ENCODE measurements at places on chromosomes 12 and 14.
A peak's percentile ranks its signal among the peaks of the same experiment; 100 is the strongest.

DNA sequence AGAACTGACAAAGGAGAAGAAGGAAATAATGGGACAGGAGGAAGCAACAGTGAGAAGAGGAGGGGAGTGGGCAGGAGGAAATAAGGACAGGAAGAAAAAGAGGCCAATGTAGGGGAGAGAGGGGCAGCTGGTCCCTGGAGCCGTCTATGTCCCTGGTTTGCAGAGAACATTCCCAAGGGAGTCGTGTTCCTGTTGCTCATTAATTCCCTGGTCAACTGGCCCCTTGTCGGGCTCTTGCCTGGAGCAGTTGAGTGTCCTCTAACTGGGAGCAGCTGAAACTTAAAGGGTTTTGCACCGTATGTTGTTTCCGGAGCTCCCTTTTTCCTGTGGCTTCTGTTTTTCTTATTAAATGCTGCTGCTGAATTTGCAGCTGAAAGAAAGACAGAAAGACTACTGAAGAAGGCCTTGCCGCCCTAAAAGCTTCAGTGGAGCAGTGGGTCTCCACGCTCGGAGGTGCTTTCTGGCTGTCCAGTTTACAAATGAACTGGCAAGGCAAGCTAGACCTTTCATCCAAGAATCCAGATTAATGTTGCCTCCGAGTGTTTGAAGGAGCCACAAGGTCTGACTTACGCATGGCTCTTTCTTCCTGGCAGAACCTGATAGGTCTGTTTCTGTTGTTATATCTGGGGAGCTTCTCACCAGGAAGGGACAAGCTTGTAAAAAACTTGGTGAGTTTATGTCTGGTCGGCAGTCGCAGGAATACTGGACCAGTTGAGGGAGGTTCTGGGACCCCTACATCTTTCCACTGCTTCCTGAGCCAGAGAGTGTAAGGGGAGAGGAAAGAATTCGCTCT, 146.2 kb upstream of the RFLNA start:
- no peak for DNase-seq

- DNase-seq, result no peak
Observed at GRCh38 chr14:38139926-38140325, 67.8 kb upstream of the SSTR1 start.

DNA sequence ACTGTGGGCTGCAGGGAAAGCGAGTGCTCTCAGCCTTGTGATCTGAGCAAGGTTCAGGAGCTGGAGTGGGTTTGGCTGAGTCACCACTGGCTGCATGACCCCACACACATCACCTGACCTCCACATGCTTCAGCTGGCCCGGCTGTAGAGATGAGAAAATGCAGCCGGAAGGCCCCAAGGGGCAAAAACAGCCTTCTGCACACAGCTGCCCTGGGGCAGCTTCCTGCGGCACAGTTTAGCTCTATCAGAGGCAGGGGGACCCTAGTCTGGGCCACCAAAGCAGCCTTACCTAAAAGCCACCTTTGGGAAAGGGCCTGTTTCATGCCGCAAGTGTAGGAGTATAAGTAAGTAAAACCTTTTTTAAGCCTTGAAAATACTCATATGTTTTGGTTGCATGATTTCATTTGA, 123.3 kb downstream of the SSPN start:
- DNase-seq, result peak; percentile 81

DNA sequence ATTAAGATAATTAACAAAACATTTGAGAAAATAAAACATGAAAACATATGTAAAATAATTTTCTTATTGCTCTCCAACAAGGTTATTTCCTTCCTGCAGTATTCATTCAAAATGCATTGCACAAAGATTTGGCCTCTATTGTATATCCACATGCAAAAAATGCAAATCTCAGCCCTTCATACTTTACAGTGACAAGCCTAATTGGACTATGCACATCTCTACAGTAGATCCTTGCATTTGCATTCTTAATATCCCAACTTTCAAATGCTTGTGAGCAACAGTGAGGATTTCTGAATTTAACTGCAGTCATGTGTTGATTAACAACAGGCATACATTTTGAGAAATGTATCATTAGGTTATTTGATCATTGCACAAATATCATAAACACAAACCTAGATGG, 333.7 kb downstream of the PAWR start:
- no peak for DNase-seq

DNA sequence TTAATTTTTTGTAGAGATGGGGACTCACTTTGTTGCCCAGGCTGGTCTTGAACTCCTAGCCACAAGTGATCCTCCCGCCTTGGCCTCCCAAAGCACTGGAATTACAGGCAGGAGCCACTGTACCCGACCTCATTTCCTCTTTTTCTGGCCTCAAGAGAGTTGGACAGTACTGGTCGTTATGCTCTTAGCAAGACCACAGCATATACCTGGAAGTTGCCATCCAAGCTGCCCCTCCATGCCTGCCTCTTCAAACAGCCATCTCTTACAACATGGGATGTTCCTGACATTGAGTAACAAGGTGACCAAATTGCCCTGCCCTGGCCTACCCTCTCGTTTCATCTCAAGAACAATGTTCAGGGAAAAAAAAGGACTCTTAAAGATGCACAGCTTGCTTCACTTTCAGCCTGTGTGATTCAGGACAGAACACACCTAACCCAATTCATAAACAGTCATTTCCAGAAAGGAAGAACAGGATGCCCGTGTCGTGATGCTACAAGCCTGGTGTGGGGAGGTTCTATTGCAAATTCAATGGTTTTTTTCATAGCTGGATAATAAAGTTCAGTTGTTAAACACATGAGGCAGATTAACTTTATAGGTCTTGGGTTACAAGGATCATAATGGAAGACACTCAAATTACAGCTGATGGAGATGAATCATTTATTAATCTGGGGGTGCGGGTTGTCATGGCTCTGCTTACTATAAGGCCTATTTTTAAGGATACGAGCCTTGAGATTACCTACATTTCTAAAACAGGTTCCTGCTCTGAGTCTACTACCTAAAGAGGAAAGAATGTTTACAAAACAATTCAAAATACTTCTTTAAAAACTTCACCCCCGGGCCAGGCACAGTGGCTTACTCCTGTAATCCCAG, 11.9 kb downstream of the GLTP start:
- DNase-seq, result no peak

DNA sequence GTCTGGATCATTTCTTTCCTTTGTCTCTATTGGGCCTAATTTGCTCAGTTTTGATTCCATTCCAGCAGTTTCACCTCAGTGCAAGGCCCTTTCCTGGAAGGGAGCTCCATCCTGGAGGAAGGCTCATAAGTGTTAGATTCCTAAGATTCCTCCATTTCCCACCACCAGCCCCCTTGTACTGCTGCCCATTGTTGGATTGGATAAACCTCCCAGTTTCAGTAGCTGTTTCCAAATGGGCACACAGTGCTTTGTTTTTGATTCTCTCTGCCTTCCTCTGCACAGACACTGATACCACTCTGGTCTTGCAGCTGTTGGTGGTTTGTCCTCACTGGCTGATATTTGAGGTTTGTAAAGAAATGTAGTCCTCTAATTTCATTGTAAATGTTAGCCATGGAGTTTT, 158.9 kb downstream of the SLC15A5 start:
- DNase-seq, result no peak

GRCh38 chr12:131897276-131897675, 2.9 kb downstream of the ULK1 start:
- no peak for DNase-seq

GRCh38 chr12:108254517-108255251, 84.4 kb downstream of the CMKLR1 start:
- DNase-seq, result no peak

- DNase-seq, result peak; percentile 88
Observed at GRCh38 chr14:76203086-76204001, 51.6 kb downstream of the GPATCH2L start.

DNA sequence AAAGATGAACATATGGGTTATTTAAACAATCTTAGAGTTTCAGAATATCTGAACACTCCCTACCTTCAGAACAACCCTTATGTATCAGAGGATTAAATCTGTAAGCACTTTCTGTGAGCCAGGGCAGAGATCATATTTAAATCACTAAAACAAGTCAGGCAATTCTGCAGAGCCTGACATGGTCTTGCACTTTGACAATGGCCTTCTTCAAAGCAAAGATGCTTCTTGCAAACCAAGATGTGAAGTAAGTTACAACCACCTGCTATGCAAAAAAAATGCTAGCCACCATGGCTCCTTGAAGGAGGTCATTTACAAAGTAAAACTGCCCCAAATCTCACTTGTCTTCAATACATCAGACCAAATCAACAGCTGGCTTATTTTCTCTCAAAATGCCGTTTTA, 3.2 kb downstream of the PPP1CC start:
- DNase-seq, result no peak

DNA sequence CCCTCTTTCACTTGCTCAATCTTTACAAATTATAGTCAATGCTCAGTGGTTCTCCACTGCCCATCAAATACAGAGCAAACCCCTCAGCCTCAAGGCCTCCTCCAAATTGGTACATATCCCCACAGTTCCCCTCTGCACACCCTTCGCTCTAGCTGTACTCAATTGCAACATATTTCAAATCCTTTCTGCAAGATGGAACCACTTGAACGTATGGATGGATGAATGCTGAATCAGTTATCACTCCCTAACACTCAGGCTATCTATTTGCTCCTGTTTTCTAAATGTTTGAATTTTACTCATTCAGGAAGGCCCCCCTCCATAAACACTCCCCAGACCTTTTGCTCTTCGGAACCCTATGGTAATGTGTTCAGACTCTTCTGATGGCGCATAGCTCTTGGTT, 24.5 kb downstream of the ATG14 start:
- no peak for DNase-seq

GRCh38 chr14:60637479-60638315, 11.6 kb downstream of the SIX1 start:
- DNase-seq, result no peak

DNA sequence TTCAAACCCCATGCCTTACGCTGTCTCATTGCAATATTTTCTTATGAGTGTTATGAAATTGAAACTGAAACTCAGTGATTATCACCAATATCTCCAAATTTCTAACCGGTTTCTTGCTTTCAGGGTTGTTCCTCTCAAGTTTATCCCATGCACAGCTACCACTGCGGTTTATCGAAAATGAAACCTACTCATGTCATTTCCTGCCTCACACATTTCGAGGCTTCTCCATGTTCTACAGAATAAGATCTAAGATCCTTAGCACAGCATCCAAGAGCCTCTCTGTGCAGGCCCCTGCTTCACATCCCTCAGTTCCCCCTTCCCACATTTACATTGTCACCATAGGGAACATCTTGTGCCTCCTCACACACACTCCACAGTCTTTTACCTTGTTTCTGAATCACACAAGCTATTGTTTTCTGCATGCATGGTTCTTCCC, 45.5 kb upstream of the FAR2 start:
- no peak for DNase-seq

DNA sequence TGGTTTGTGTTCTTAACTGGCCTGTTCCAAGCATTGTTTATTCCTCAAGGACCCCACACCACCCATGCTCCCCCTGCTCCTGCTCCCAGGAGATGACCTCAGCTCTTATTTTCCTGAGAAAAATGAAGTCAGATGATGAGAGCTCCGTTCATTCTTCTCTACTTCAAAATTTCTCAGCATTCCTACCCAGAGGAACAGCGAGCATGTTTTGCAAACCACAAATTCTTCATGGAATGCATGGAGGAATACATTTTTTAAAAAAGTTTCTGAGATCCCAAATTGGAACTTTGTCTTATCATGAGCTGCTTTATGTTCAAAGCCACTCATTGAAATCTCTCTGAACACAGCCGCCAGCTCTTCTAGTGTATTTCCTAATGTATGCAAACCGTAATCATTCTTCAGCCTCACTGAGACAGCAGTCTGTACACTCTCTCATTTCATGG, 44.9 kb downstream of the SYNE2 start:
- DNase-seq, result no peak

GRCh38 chr12:45182511-45182910, 33.4 kb upstream of the ANO6 start:
- no peak for DNase-seq

- no peak for DNase-seq
Observed at GRCh38 chr14:20632448-20632830, 9.1 kb downstream of the OR6S1 start.

- DNase-seq, result no peak
Observed at GRCh38 chr14:62445570-62445969, 599.7 kb downstream of the KCNH5 start.

DNA sequence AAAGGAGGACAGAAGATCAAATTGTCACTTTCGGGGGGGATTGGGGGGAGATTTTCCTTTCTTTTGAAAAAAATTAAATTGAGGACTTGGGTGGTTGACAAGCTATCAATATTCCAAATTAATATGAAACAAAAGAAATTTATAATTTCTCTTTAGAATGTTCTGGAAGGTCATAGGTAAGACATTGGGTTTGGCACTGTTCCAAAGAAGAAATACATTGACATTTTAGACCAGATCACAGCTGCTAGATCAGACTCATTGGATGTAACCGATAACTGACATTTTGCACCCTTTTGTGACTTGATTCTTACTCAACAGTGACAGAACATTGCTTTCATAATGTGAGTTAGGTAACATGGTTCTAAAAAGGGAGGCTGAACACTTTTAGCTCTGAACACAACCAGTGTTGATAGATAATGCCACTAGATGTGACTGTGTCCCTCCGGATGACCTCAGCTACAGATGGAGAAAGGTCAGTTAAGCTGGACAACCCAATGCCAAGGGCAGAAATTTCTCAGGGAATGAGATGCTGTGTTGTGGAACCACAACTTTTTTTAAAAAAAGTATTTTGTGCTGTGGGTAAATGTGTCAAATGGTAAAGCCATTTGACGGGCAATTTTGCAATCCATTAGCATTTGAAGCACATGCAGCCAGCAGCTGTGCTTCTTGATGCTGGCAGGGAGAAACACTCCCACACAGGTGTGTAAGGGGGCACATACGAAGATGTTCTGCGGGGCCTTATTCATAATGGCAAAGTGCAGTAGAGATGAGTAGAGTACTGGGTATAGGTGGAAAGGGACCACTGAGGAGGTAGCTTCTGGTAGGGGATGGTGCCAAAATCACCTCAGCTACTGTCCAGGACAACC, 62.9 kb downstream of the RFX4 start:
- no peak for DNase-seq

GRCh38 chr12:19657118-19657731, 217.9 kb downstream of the AEBP2 start:
- no peak for DNase-seq

GRCh38 chr12:74981541-74981940, 228.1 kb downstream of the KCNC2 start:
- no peak for DNase-seq

DNA sequence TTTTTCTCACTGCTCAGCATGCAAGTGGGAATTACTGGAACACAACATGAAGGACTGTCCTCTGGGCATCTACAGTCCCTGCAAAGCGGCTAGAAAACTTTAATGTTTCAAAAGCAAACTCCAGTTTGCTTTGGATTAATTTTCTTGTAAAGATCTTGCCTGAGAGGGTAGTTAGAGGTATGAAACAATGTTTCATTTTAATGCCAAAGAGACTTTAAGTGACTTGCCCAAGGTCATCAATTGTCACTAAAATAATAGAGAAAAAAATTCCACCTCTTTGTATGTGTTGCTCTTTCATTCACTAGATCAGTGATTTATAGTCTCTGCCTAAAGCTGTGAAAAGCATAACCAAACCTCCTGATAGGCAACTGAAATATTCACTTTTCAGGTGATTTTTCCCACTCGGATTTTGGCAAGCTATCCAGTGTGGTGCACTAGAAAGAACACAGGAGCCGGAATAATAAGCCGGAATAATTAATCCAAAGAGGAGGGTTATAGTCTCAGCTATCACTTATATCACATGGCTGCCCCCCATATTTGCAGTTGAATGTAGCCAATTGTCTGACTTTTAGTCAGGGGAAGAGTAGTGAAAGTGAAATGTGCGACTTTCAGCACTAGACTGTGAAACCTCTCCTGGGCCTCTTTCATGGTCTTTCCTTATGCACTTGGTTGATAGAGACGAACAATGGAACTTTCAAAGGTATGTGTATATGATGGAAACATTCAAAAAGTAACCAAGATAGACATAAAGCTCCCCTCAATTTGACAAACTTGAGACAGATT, 107.7 kb downstream of the SLC6A15 start:
- no peak for DNase-seq

GRCh38 chr12:69738351-69739286, at the start of gene RAB3IP:
TSS of gene RAB3IP (plus strand) at chr12:69738860. CDS start at chr12:69755409, 16,549 bp downstream.
- DNase-seq, result peak; percentile 78

Measured in NCI-H226 (cell line).